ENCODE measurements at places on chromosomes 6 and 20.

DNA sequence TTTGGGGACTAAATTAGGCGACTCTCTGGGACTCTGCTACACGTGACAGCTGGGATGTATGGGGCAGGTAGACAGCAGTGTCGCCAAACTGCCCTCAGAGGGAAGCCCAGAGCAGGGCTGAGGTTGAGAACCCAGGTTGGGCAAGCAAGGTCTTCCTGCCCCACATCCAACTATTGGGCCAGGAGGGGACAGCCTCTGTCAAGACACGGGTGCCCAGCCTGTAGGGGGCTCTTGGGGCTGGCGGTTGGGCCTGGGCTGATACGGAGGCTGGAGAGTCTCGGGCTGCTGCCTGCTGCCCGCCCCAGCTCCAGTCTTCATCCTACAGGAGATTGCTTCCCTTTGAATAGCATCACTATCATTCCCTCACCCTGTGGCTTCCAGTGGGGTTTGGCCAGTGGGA, 33.3 kb downstream of the CPNE5 start:
- no peak for DNase-seq

GRCh38 chr6:108616973-108617372, 56.3 kb downstream of the FOXO3 start:
- no peak for DNase-seq

DNA sequence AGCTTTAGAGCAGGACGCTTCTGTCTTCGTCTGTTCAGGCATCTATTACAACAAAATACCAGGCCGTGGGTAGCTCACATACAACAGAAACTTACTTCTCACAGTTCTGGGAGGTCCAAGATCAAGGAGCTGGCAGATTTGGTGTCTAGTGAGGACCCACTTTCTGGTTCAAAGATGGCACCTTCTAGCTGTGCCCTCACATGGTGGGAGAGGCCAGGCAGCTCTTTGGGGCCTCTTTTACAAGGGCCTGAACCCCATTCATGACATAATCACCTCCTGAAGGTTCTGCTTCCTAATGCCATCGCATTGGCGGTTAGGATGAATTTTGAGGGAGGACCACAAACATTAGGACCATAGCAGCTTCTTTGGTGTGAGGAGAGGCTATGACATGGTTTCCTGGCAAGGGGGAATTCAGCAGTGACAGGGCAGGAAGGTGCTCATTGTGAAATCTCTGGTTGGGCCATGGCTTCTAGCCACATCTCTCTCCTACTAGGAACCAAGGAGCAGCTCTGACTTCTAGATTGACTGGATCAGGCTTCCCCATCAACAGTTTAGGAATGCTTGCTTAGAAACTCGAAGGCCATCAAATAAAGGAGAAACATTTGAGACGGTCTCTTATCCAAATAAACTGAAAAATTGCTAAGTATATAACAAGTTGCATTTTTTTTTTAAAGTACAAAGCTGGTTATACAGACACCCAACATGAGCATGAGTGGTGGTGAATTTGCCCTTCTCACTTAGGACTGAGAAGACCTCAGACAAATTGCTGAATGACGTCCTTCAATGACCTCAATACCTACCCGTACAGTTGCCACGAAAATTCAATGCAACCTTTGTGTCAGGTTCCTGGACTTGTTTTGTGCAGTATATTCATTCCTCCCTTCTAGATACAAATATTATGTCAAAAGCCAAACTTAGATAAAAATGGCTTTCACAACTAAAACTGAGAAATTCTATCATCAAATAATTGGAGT, 140.7 kb downstream of the ZDHHC14 start:
- DNase-seq: no peak

GRCh38 chr6:162271922-162272321, 455.6 kb downstream of the PRKN start:
- no peak for DNase-seq

GRCh38 chr6:165668951-165669350, 5.9 kb upstream of the PDE10A start:
- no peak for DNase-seq

GRCh38 chr20:25058051-25058846, at the start of gene ACSS1:
Gene ACSS1, minus strand, starts transcription at chr20:25058139. Its CDS starts 37 bp downstream, at chr20:25058102.
- DNase-seq: peak; percentile 43

DNA sequence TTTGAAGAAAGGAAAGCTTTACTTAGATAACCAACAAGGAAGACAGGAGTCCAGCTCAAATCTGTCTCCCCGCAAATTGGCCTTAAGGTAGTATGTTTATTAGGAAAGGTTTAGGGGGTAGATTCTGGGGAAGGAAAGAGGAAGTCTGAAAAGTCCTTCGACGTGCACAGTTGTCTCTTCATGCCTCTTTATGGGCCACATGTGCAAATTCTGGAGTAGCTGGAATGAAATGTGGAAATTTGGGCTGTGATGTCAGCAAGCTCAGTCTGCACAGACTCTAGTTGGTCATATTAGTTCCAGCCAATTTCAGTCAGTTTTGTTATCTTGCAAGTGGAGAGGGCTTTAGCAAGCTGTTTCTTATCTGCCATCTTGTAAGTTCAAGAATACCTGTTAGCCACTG, 50.1 kb downstream of the NUP153 start:
- DNase-seq: no peak

DNA sequence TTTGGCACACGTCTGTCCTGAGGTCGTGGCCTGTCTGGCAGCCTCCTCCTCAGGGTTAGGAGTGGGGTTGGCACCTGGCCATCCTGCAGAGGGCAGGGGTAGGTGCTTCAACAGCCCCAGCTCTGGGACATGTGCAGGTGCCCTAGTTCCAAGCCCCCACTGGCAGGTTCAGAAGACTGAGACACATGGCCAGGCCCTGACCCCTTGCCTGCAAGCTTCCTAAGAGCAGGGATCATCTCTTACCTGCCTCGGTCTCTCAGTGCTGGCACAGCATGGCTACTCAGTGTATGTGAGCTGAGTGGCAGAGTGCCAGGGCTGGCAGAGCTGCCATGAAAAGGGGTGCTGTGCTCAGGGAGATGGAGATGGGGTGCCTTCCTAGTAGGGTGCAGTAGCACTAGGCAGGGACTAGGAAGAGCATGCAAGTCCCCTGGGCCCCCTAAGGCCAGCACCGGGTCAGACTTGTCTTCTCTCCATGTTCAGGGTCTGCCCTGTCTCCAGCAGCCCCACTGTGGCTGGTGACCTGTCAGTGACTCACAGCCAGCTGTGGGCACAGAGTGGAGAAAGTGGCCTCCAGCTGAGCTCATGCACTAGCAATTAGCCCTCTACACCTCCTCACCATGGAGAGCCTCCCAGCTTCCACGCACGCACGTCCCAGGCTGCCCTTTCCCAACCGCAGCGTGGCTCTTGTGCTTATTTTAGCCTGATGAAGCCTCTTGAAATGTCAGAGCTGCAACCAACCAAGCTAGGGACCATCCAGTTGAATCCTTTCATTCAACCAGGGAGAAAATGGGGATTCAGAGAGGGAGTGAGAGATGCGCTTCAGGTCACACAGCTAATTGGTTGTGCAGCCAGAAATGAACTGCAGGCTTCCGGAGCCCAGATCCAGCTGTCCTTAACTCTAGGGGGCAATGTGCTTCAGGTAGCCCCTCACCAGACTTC, 116.6 kb downstream of the MRPL14 start:
- no peak for DNase-seq

- DNase-seq: no peak
Measured at GRCh38 chr6:128158496-128158895, 257.6 kb upstream of the THEMIS start.

- DNase-seq: peak; percentile 57
Measured at GRCh38 chr6:5763871-5764270, 242.9 kb downstream of the NRN1 start.

GRCh38 chr6:112469306-112469705, 122.2 kb downstream of the RFPL4B start:
- no peak for DNase-seq
